Stimulated activated CD4-positive, alpha-beta T cell treated with anti-CD3 and anti-CD28 coated beads, Interleukin-12 subunit alpha, Interleukin-12 subunit beta, amount 100 ng/mL, for 48 hours (primary cell): ENCODE measurements at places on chromosomes 7 and 10.

DNA sequence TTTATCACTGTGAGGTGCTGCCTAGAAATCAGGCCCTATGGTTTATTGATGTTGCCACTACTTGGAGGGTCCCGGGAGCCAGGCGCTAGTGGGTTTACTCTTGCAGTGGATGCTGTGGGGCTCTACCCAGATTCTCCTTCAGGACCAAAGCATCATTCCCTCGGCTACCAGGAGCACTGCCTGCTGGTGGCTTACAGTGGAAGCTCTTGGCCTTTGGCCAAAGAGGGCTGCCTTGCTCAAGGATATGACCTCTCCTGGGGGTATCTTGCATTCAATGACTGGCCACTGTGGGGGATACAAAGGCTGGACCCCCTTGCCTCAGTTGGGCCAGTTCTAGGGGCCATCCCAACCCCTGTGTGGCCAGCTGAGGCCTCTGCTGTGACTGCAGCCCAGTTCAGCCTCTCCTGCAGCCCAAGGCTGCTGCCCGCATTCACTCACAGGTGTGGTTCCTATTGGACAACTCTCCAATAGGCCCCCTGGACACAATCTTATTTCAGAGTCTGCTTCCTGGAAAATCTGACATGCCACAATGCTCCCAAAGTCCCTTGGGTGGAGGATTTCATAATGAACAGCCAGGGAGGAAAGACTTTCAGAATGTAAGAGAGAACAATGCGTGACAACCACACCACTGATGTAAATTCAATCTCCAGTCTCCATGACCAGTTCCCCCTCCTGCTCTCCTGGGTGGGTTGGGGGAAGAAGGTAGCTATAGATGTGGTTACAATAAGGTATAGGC is 196.3 kb downstream of the SNX10 start:
- no peak for DNase-seq

DNA sequence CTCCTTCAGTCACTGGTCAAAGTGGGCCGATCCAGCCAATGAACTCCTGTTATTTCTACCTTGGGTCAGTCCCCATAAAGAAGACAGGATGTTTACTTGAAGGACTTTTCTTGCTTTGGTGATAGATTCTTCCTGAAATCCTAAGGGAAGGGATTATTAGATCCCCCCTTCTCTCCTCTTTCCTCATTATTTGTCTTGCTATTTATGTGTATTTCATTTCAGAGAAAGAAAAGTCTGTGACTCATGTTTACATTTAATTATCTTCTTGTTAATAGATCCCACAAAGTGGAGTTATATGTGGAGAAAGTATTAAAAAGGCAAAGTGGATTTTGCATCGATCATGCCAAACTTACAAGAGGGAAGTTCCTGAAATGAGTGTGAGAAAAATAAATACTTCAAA is 341.5 kb downstream of the PHTF2 start:
- no peak for DNase-seq

DNA sequence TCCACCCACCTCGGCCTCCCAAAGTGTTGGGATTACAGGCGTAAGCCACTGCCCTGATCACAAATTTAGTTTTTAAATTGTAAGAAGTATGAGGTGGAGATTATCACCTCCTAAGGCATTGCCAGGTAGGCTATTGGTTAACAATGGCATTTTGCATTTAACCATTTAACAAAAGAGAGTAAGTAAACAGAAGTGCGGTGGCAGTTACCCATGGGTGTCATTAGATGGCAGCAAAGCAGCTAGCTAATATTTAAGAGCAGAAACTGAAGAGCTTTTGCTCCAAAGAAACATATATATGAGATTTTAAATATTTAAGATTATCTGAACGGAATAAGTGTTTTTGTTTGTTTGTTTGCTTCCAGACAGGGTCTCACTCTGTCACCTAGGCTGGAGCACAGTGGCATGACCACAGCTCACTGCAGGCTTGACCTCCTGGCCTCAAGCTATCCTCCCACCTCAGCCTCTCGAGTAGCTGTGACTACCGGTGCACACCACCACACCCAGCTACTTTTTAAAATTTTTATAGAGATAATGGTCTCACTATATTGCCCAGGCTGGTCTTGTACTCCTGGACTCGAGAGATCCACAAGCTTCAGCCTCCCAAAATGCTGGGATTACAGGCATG is 325.5 kb upstream of the C7orf33 start:
- DNase-seq, result no peak

GRCh38 chr10:69494626-69495558 is 43.6 kb downstream of the TSPAN15 start:
- no peak for DNase-seq

- peak; percentile 38 for DNase-seq
Measured at GRCh38 chr10:24463611-24464426, 254.9 kb downstream of the KIAA1217 start.

DNA sequence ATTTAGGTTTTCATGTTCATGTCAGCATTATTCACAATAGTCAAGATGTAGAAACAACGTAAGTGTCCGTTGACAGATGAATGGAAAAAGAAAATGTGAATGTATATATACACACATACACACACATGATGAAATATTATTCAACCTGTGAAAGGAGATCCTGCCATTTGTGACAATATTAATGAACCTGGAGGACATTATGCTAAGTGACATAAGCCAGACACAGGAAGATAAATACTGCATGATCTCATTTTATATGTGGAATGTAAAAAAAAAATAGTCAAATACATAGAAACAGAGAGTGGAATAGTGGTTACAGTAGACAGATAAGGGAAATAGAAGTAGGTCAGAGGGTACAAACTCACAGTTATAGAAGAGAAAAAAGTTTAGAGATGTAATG is 651.1 kb upstream of the MKI67 start:
- DNase-seq, result no peak

GRCh38 chr7:67620216-67620933 is 623.7 kb downstream of the TYW1 start:
- no peak for DNase-seq

DNA sequence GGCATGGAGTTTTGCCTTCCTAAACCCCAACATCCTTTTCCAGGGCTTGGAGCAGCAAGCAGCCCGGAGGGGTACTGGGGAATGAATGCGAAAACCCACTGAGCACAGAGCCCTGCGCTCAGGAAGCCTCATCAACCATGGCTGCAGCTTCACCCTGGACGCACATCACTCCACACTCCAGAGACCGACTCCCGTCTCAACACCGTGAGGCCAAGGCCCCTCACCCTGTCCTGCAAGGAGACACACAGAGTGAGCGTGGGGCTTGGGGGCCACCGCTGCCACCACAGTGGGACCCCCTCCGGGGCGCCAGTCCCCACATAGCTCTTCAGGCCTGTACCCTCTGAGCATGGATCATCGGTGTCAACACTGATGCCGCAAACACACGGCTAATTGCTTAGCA is 41.9 kb downstream of the DPYSL4 start:
- DNase-seq, result no peak

DNA sequence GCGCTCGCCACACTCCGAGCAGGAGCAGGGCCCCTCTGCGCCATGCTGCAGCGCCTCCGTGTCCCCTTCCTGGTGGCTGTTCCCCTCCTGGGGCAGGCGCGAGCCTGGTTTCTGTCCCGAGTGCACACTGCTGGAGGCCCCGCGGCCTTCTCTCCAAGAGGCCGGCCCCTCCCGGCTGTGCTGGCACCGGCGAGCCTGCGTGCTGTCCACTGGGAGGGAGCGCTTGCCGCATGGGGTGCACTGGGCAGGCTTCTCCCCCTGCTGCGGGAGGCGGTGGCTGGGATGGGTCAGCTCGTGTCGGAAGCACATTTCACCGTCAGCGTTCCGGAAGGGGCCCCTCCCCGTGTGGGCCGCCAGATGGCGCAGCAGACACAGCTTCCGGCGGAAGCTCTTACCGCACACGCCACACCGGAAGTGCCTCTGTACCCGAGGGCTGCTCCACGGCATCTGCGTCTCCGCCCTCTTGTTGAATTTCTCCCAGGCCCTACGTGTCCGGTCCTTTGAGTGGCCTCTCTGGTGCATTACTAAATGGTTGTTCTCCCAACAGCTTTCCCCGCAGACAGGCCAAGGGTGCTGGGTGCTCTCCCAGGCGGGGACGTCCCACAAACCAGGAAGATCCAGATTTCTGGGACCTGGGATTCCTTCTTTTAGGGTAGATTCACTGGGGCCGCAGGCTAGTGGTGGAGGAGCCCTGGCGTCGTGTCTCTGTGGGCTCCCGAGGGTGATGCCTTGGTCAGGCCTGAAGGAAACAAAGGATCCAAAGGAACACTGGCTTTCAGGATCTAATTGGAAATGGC is 18.7 kb downstream of the ZNF786 start:
- DNase-seq, result peak; percentile 35

- no peak for DNase-seq
Measured at GRCh38 chr7:7563269-7563668, 3.4 kb upstream of the MIOS start.

DNA sequence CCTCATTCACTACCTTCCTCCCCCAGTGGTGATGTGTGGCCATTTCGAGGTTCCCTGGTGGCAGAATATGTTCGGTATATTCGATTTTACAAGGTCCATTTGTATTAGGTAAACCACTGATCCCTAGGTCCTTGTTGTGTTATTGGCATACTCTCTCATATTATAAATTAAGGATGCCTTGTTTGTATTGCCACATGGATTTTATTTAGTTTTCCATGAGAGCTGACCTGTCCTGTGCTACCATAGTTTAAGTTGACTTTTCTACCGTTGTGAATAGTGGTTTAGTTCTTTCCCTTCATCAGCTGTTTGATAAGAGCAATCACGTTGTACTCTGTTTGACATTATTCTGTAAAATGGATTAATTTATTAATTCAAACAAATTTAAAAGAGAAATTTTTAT is 29.4 kb downstream of the ZNRF2 start:
- no peak for DNase-seq

GRCh38 chr10:126964190-126964589 is 59.0 kb downstream of the DOCK1 start:
- DNase-seq, result no peak

DNA sequence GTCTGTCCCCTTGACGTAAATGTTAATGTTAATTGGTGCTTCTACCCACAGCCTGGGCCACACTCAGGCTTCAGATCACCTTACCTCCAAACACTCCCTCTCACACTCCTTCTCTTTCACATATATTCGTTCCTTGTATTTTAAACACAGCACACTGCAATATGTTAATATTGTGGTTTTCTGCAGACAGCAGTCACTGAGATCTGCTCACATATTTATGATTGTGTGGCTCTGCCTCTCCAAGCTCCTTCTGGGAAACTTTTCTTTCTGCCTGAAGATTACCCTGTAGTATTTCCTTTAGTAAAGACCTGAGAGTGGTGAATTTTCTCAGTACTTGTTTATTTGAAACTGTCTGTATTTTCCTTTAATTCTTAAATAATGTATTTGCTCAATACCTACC is 104.7 kb downstream of the VWC2 start:
- DNase-seq, result no peak

DNA sequence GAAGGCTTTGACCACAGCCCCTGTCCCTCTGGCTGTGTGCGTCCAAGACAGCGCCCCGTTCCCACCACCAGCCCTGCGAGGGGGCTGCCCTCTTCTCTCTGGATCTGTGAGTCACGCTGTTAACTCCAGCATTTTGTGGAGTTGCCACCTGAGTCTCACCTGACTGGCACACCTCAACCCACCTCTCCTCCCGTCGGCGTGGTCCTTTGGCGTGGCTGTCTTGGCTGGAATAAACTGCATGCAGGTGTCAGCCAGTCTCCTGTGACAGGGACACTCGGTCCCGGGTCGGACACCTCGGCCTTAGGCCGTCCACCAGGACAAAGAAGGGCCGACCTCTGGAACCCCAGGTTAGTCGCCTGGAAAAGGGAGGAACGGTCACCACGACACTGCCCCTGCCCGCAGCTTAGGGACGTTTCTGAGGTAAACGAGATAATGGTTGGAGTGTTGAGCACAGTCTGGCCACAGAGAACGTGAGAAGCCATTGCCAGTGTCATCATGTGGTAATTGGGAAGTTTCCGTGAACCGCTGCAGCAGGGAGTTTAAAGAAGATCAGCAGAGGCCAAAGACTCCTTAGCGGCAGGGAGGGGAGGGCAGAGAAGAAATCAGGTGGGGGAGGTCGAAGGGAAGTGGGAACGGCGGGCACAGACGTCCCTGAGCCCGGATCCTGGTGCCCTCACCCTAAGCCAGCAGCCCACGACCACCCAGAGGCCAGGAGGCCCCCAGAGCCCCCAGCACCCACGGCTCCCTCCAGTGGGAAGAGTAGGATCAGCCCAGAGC is 73.6 kb upstream of the FAM20C start:
- no peak for DNase-seq

- no peak for DNase-seq
Measured at GRCh38 chr7:155247479-155248365, 50.0 kb upstream of the INSIG1 start.

DNA sequence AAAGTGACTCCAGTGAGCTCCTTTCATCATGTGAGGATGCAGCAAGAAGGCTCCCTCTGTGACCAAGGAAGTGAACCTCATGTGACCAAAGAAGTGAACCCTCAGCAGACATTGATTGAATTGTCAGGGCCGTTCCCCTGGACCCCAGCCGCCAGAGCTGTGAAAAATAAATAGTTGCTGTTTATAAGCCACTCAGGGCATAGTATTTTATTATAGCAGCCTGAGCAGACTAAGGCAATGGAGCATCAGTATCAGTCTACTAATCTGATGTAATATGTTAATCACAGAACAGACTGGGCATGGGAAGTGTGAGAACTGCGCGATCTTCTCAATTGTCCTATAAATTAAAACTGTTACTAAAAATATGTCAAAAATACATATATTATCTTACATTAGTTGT is 384.5 kb upstream of the PRKCQ start:
- DNase-seq, result no peak

- no peak for DNase-seq
Measured at GRCh38 chr7:12646139-12646538, 41.3 kb upstream of the ARL4A start.

- no peak for DNase-seq
Measured at GRCh38 chr7:108299251-108299973, 156.8 kb downstream of the NRCAM start.

- no peak for DNase-seq
Measured at GRCh38 chr7:54037873-54038272, 504.3 kb upstream of the VSTM2A start.

GRCh38 chr10:26524161-26524896 is 86.2 kb downstream of the APBB1IP start:
- no peak for DNase-seq

GRCh38 chr10:79314761-79315601 is 32.3 kb upstream of the PPIF start:
- no peak for DNase-seq

- peak; percentile 4 for DNase-seq
Measured at GRCh38 chr7:123367484-123368122, 166.8 kb downstream of the IQUB start.

GRCh38 chr10:106997721-106998120 is 166.8 kb downstream of the SORCS1 start:
- DNase-seq, result no peak

DNA sequence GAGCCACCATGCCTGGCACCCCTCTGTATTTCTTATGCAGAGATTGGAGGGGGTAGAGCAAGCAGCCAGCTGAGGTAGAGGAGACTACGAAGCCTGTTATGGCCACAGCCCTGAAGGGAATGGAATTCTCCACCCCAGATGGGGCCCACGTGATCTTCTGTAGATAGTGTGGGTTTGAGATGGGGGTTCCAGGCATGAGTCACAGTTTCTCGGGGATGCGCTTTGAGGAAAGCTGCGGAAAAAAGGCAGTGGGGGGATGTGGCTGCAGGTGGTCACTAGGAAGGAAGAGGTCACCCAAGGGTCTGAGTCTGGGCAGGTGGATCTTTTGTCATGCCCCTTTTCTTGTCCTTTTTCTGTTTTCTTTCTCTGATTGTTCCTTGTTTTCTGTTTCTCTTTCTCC is 11.5 kb downstream of the FAM131B start:
- no peak for DNase-seq
